ENCODE measurements at places on chromosomes 1 and 21.

DNA sequence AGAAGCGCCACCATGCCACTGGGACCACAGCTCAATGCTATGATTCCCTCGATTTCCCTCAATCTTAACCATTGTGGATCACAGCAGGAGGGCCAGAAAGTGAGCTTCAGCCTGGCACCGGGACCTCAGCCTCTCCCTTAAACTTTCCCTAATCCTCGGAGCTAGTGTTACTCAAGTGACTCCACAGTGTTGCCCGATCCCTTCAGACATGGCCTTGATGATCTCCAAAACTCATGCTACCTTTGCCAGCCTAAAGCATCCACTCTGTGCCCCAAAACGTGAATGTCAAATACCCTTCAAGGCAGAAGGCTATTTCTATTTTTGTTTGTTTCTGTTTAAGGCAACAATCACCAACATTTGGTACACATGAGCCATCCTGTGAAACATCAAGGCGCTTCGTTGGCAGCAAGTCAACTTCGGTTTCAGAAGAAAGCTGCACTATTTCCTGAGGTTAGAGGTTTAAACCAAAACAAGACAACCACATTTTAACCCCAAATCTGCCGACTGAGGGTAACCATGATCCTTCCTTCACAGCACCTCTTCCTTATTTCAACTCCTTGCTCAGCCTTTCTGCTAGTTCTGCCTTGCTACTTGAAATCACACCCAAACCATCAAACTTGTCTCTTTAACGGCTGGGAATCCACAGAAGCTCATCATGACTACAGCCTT lies 94.4 kb upstream of the KRTAP19-8 start:
- peak; percentile 46 for DNase-seq

DNA sequence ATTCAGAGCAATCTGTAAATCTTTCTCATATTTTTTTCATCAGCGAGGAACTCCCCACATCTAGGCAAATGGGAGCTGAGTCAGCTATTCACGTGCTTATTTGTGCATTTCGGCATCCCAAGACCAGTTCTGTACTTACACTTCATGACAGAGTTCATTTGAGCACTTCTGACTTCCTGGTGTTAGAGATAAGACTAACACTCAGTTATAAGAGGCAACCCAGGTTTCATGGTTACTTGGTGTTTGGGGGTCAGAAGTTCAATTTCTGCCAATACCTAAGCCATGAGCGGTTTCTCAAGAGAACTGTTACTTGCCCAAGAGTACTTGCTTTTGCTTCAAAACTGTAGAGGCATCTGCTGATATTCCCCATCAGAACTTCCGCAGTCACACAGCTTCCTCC lies 24.1 kb upstream of the DESI2 start:
- no peak for DNase-seq

- DNase-seq: no peak
These were observed 17.0 kb downstream of the TFF3 start for GRCh38 chr21:42298237-42298636.

- no peak for DNase-seq
These were observed 22.3 kb upstream of the TRIM45 start for GRCh38 chr1:117143871-117144270.

DNA sequence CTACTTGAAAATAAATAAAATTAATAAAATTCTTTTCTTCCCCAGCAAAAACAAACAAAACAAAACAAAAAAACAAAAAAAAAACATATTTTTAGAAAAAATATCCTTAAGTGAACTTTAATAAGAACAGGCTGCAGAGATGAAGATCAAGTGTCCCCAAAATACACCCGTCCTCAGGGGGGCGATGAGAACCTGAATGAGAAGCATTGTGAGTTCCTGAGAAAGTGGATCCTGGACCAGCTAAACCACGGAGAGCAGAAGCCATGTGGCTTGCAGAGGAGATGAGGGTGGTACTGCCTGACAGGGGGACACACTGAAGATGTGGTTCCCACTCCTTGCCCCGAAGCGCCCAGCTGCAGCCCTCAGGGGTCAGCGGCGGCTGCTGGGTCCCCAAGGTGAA lies 89.3 kb downstream of the ITPKB start:
- no peak for DNase-seq

GRCh38 chr1:97331165-97331564 lies 589.7 kb downstream of the DPYD start:
- DNase-seq: no peak

GRCh38 chr1:173663159-173663558 lies 6.5 kb downstream of the ANKRD45 start:
- no peak for DNase-seq

DNA sequence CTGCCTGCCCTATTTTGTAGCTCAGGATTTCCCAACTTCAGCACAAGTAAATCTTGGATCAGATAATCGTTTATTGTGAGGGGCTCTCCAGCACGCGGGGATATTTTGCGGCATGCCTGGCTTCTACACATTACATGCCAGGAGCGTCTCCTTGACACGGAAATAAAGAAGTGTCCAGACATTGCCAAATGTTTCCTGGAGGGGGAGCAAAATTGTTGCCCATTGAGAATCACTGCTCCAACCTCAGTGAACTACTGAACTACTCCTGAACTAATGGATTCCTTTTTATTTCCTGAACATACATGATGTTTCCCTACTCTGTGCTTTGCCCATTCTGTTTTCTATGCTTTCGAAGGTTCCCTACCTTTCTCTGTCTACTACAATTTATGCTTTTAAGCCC lies 1359.1 kb upstream of the ADGRL2 start:
- no peak for DNase-seq

Data from stimulated activated CD4-positive, alpha-beta T cell treated with anti-CD3 and anti-CD28 coated beads, Interleukin-4, amount 100 ng/mL, for 48 hours (primary cell).